ENCODE measurements at places on chromosomes 3 and 15.

DNA sequence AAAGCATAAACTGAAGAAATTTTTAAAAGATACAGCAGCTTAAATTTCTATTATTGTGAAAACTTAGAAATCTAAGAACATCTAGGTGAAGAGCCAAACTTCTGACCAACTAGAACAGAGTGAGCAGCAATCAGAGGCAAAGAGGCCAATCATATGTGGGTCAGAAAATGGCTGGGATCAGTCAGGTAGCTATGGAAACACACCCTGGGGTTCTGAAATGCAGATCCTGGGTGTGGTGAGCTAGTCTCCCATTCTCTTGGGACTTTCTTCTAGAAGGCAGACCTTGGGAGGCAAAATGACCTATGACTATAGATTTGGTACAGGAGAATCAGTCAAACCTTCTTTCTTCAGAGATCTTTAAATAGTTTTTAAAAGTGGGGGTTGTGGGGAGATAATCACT is 385.8 kb downstream of the TBC1D5 start:
- DNase-seq = no peak

GRCh38 chr3:9183811-9184460 is 65.5 kb downstream of the SRGAP3 start:
- no peak for DNase-seq

- DNase-seq = no peak
Observed at GRCh38 chr3:11558002-11558401, 85.7 kb downstream of the VGLL4 start.

- DNase-seq = no peak
Observed at GRCh38 chr3:109707617-109708016, 370.3 kb upstream of the DPPA4 start.

Data from substantia nigra (tissue), 51 donors.